Hair follicular keratinocyte (primary cell): ENCODE measurements at places on chromosomes 11 and 22. TPM values are rescaled to one million over a fixed set of nuclear protein-coding genes. Genes with fewer than 3 reads are reported as not detected.

The LMO2 gene
- total RNA-seq = 0.31 and 1.1 TPM in 2 replicates

The RAPSN gene
- total RNA-seq = not detected in 2 replicates

The TRIM29 gene
- total RNA-seq = 178 and 186 TPM in 2 replicates

The PGA4 gene
- total RNA-seq = not detected in 2 replicates

The FAM180B gene
- not detected in 2 replicates for total RNA-seq

The FGF19 gene
- total RNA-seq = 0.15 and 0.16 TPM in 2 replicates

The C11orf42 gene
- not detected in 2 replicates for total RNA-seq

The IGSF9B gene
- 0.15 and 0.94 TPM in 2 replicates for total RNA-seq

The ANGPTL5 gene
- not detected in 2 replicates for total RNA-seq

The CCDC89 gene
- 0.70 and 0.76 TPM in 2 replicates for total RNA-seq

The CPT1A gene
- 9.9 and 16.4 TPM in 2 replicates for total RNA-seq

The PPP2R5B gene
- total RNA-seq = 16.4 and 28.7 TPM in 2 replicates

The DESI1 gene
- 72.8 and 126 TPM in 2 replicates for total RNA-seq

The KRTAP5-11 gene
- total RNA-seq = not detected in 2 replicates

The PLAAT2 gene
- not detected in 2 replicates for total RNA-seq

The DENND6B gene
- total RNA-seq = 0.49 and 1.0 TPM in 2 replicates

The FAM89B gene
- total RNA-seq = 37.1 and 47.3 TPM in 2 replicates
